ENCODE measurements at places on chromosomes 4 and X. TPM values are rescaled to one million over a fixed set of nuclear protein-coding genes. Genes with fewer than 3 reads are reported as not detected.

Gene EMCN
- total RNA-seq = 17.8 TPM

Gene FAM3A
- total RNA-seq = 40.9 TPM

Gene PDZD4
- total RNA-seq = 22.2 TPM

Gene FAM241A
- total RNA-seq = 3.3 TPM

Gene STS
- total RNA-seq = 8.5 TPM

Gene PF4V1
- not detected for total RNA-seq

Gene CT45A10
- total RNA-seq = not detected

Gene XAGE2
- not detected for total RNA-seq

Gene RAB9A
- 20.1 TPM for total RNA-seq

Gene FBXW7
- total RNA-seq = 63.3 TPM

Gene RGN
- total RNA-seq = not detected

Gene ANOS1
- 10.8 TPM for total RNA-seq
